ENCODE measurements at places on chromosomes 13 and 19.
A peak's percentile ranks its signal among the peaks of the same experiment; 100 is the strongest.

- DNase-seq = no peak
These were observed 116.6 kb downstream of the CYSLTR2 start for GRCh38 chr13:48770372-48770771.

- peak; percentile 13 for DNase-seq
These were observed 698 bp downstream of the KANK2 start for GRCh38 chr19:11196406-11197287.

DNA sequence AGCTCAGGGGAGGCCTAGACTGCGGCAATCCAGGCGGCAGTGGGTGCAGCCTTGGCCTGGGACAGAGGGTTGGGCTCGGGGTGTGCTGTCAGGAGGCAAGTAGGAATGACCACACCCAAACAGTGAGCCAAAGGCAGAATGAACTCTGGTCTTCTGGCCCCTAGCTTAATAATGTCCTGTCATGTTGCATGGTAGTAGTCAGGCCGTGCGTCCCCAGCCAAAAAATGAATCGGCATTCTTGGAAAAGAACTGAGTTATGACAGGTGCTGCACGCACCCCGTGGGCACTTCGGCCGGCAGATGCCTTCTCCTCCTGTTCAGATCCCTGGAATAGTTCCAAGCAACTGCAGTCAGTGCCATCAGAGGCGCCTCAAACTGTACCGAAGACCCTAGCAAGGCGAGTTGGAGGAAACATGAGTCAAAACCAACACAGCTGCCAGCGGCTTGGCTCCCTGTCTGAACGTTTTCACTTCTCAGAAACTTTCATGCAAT is 55.9 kb downstream of the ATP7B start:
- DNase-seq = no peak

- no peak for DNase-seq
These were observed 19.1 kb downstream of the WTIP start for GRCh38 chr19:34500656-34501120.

All from Kasumi-1 (cell line).